Skeletal muscle cell (primary cell): ENCODE measurements at places on chromosomes 6 and 20.
A peak's percentile ranks its signal among the peaks of the same experiment; 100 is the strongest.

GRCh38 chr6:149846321-149846720 is 17.8 kb downstream of the LRP11 start:
- DNase-seq = peak; percentile 85

- DNase-seq = no peak
These were observed 150.0 kb downstream of the QKI start for GRCh38 chr6:163564534-163564933.

- DNase-seq = no peak
These were observed 1.9 kb upstream of the BMP2 start for GRCh38 chr20:6765469-6766058.

GRCh38 chr6:105305521-105305920 is 97.4 kb downstream of the PREP start:
- DNase-seq = no peak

DNA sequence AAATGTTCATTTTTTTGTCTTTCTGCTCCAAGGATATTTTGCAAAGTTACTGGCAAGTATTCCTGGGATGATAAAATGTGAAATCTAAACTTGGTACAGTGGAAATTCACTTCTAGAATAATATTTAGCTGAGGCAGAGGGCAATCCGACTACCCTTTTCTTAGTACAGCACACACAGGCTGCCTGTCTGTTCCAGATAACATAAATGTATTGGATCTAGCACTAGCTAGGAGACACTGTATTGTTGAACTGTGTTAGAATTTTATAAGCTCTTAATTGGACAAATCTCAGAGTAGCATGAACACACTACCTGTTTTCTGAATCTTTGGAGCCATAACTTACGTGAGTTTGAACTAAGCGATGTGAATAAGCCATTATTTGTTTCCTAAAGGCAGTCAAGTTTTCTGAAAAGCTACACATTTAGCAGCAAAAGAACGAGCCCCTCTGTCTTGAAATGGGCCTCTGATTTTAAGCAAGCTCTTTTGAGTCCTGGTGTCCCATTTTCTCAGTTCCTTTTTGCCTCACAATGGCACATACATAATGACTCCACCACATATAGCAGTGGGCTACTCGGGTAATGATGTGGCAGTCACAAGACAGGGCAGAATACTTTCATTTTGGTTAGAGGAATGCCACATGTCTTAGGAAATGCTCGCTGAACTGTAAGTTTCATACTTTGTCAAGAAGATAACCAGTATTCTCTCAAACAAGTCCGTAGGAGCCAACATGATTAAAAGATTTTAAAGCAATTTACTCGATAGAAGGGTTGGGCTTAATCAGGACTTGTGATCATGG is 116.5 kb upstream of the ESR1 start:
- no peak for DNase-seq

- no peak for DNase-seq
These were observed 138.1 kb upstream of the PTPN1 start for GRCh38 chr20:50371878-50372769.

- DNase-seq = no peak
These were observed 104.5 kb downstream of the DHX35 start for GRCh38 chr20:39066471-39067242.

- DNase-seq = peak; percentile 60
These were observed 42.3 kb downstream of the SLC22A23 start for GRCh38 chr6:3414327-3415081.

- no peak for DNase-seq
These were observed 55.0 kb downstream of the CDKAL1 start for GRCh38 chr6:20589266-20589665.

- no peak for DNase-seq
These were observed 6.2 kb downstream of the CST11 start for GRCh38 chr20:23446505-23446904.

- no peak for DNase-seq
These were observed 30.2 kb upstream of the DACT2 start for GRCh38 chr6:168349718-168350210.

GRCh38 chr6:139418481-139419132 is 44.2 kb upstream of the CITED2 start:
- no peak for DNase-seq

- no peak for DNase-seq
These were observed 44.5 kb downstream of the RAMACL start for GRCh38 chr6:166541876-166542579.

DNA sequence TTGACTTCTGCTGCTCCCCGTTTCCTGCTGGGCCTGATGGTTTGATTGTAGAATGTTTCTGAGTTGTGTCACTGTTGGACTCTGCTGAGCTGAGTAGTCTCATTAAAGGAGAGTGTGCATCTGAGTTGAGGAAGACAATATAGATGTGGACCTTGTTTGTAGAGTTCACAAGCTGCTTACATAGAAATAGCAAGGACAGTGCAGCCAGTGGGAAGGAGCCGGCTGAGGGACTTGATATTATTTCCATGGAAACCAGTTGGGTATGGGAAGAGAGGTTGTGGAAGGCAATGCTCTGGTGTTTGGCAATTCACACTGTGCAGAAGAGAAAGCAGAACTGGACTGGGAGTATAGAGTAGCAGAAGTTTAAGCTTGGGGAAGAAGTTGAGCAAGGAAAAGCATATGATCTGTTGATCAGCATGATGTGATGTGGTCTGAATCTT is 14.8 kb downstream of the IGF2R start:
- no peak for DNase-seq

GRCh38 chr6:113854531-113855499 is 2.3 kb upstream of the MARCKS start:
- no peak for DNase-seq

GRCh38 chr6:88220493-88220892 is 54.3 kb upstream of the CNR1 start:
- DNase-seq = no peak

DNA sequence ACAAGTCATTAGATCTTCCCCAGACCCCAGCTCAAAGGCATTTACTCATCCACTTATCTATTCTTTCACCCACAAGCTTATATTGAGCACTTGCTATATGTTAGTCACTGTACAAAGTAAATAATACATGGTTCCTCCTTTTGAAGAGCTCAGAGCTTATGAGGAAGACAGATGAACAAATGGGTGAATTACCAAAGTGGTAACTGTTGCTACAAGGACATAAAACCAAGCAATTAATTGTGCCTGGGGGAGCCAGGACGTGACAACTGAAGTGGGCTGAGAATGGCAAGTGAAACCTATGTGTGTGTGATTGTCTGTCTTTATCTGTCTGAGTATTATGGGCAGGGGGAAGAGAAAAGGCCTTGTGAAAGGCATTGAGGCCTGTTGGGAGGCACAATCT is 45.6 kb upstream of the AKIRIN2 start:
- DNase-seq = no peak

GRCh38 chr6:137850816-137851602 is 16.1 kb upstream of the TNFAIP3 start:
- DNase-seq = no peak

- no peak for DNase-seq
These were observed at the start of gene TOX2 for GRCh38 chr20:43914311-43915210. TOX2 (plus strand) TSS chr20:43914852; CDS start chr20:43914892, 40 bp downstream.

- no peak for DNase-seq
These were observed 8.0 kb upstream of the UBE2J1 start for GRCh38 chr6:89360415-89360999.

GRCh38 chr6:27565839-27566779 is 93.2 kb upstream of the ZNF184 start:
- DNase-seq = no peak

DNA sequence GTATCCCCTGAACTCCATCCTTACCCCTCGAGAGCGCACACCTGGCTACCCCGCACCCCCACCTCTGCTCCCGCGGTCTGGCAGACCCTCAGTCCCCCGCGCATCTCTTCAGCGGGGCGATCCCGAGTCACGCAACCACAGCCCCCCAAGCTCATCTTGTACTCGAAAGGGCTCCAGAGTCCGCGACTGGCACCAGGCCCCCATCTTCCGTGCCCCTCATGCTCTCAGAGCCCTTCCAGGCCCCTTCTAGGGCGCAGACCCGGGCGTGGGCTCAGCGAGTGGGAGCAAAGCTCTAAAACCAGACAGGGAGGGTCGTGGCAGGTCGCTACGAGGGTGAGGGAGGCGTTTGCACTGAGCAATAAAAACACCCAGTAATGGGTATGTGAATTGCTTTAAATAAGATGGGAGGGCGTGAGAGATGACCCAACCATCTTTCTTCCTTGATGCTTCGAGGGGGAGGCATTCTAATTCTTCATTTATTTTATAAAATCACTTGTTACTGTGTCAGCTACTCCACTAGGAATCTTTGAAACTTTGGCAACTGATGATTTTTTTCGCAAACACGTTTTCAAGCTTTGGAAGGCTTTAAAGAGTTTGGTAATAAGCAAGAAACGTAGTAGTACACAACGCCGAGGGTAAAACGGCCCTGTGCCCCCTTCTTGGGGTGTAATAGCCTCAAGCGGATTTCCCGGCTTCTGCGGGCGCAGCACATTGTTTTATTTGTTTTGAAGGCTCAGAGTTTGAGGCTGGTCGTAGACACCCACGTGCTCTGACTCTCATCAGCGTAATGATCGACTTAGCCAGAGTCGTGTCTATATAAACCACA is 42.6 kb upstream of the SUPT3H start:
- DNase-seq = peak; percentile 48

DNA sequence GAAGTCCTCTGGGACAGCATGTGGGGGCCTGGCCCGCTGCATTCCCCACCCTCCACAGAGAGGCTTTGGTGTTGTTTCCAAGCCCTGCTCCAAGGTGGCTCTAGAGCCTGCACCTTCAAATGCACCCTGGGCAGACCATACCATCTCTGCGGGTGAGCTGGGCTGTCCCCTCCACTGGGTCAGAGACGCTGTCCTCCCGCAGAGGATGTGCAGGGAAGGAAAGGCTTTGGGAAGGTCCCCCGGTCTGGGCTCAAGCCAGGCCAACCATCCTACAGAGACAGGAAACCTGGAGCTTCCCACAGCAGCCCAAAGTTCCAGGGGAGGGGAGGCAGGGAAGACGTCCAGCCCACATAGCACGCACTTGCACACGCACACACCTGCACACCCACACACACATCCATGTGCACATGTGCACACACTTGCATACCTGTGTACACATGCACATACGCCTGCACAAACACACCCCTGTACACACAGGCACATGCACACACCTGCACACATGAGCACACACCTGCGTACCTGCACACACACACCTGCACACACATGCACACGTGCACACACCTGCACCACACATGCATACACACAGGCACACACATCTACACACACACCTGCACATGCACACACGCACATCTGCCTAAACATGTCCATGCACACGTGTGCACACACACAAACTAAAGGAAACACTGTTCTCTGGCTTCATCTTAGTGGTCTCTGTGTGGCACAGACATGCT is 155.4 kb downstream of the ERMARD start:
- no peak for DNase-seq

GRCh38 chr6:38262026-38262425 is 377.7 kb downstream of the BTBD9 start:
- DNase-seq = peak; percentile 68

GRCh38 chr6:158367816-158368215 is 55.6 kb downstream of the TULP4 start:
- no peak for DNase-seq

DNA sequence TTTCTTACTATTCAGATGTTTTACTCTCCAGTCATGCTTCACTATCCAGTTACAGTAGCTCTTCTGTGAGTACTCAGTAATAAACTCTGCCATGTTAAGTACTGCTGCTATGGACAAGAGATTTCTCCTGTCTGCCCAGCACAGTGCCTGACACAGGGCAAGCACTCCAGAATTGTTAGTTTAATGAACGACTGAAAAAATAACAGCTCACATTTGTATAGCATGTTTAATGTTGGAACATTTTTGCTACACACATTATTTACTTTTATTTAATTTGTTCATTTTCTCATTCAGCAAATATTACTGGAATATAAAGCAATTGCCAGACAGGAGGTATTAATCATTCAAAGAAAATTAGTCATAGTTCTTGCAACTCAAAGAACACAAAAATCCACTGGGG is 142.6 kb upstream of the HMGN3 start:
- no peak for DNase-seq

DNA sequence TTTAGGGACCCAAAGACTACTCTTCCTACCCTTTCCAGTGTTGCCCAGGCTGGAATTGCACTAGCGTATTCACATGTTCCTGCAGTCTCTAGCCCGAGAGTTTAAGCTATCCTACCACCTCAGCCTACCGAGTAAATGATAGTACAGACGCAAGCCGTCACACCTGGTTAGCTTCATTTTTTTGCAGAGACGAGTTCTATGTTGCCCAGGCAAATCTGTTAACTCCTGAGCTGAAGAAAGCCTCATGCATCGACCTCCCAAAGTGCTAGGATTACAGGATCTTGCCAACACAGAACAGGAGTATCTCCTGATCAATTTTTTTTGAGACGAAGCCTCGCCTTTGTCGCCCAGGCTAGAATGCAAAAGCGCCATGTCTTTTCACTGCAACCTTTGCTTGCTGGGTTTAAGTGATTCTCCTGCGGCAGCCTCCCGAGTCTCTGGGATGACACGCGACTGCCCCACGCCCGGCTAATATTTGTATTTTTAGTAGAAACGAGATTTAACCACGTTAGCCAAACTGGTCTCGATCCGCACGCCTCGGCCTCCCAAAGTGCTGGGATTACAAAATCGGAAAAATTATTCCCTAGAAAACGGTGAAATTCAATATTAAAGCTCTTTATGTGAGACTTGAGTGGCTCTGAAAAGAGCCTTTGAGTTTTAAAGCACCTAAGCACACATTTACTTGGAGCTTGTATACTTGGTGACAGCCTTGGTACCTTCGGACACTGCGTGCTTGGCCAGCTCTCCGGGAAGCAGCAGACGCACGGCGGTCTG is 128.5 kb downstream of the HFE start:
- DNase-seq = no peak

DNA sequence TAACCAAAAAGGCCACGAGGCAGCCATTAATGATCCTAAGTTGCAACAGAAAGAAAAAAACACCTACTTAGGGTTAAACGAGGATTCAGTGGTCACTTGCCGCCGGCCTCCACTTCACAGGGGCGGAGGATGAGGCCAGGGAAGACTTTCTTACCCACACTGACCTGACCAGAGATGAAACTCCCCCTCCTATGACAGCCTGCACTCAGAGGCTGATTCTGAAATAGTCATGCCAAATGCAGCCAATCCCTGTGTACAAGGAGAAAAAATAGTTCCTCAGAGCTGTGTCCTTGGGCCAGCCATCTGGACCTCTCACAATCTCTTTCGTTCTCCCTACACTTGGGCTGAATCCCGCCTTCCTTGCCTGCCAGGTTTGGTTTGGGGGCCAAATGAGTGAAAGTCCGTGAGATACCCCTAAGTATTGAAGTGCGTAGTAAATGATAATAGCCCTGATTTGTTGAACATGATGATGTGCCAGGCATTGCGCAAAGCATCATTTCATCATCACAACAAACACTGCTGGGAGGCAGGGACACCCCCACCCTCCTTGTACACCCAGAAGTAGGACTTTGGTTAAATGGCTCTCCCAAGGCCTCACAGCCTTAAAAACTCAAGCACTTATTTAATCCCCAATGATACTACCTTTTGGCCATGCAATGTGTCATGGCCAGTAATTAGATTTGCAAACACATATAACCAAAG is 3.2 kb upstream of the IRF4 start:
- no peak for DNase-seq

GRCh38 chr6:55046869-55047422 is 127.4 kb upstream of the HCRTR2 start:
- no peak for DNase-seq

- no peak for DNase-seq
These were observed 891 bp upstream of the POU3F2 start for GRCh38 chr6:98833307-98834059.

- no peak for DNase-seq
These were observed 40.2 kb upstream of the RBM24 start for GRCh38 chr6:17240803-17241500.
